Kidney epithelial cell (primary cell): ENCODE measurements at places on chromosomes 5 and 9. TPM values are rescaled to one million over a fixed set of nuclear protein-coding genes. Genes with fewer than 3 reads are reported as not detected.

DNA sequence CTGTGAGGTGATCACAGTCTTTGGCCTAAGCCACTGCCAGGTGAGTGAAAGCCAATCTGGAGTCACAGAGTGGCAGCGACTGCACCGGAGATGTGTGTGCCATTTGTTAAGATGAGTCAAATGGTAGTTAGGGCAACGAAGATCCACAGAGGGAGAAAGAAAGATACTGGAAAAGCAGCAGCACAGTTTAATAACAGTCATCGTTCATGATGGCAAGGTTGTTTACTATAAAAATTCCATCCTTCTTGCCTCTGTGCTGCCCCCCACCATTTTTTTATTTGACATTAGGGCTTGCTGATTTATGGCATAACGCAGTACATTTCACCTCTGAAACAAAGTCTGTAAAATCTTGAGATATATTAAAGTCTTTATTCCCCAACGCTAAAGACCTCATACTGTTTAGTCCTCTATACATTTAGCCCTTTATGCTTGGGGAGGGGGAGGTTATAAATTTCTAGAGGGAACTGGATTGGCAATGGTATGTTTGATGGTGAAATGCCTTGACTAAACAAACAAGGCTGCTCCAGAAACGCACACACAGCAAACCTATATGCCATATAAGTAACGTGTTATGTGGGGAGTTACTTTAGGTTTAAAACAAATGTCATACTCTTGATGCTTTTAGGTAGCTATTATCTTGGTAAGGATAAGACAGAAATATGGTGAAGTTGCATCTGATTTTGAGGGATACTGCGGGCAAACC is 55.8 kb upstream of the ABL1 start:
- DNase-seq = no peak

DNA sequence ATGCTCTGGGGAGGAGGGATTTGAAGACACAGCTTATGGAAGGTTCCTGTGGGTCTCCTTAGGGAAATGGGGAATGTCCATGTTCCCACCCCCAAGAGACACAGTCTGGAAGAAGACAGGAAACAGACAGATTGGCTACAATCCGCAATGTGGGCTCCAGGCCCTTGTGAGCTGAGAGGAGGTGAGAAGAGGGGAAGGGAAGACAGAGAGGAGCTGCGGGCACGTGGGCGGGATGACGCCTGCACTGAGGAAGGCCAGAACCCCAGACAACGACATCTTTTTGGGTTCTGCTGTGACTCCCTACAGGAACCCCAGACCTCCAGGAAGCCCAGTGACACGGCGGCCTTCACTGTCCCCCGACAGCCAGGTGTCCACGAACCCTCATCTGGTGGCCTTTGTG is 29.9 kb upstream of the NKD2 start:
- no peak for DNase-seq

The SPINK13 gene
- total RNA-seq = not detected in 2 replicates

DNA sequence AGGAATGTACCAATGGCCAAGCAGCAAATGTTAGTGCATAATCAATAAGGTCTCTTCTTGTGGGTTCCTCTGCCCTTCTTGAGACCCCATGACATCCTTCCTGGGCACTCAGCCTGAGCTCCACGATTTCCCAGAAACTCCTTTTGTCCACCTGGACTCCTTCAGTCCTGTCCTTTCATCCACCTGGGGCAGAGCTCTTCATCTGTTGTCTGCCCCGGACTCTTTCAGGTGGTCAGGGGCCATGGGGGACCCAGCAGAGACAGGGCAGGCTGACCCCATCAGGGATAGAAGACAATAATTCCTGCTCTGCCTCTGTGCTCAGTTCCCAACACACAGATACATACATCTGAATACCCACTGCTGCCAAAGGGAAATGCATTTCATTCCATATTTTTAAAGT is 58.9 kb upstream of the OTULINL start:
- DNase-seq = no peak

The SPATA6L gene
- 1.3 and 2.5 TPM in 2 replicates for total RNA-seq

The SHC3 gene
- total RNA-seq = 2.9 and 5.1 TPM in 2 replicates
